ENCODE measurements at places on chromosomes 2 and 18. TPM values are rescaled to one million over a fixed set of nuclear protein-coding genes. Genes with fewer than 3 reads are reported as not detected.

SELENOI gene
- 24.7 TPM for total RNA-seq

CCDC74B gene
- total RNA-seq = 3.7 TPM

PPIL3 gene
- total RNA-seq = 42.1 TPM

UGT1A5 gene
- total RNA-seq = not detected

WDR75 gene
- 35.5 TPM for total RNA-seq

GRB14 gene
- 15.4 TPM for total RNA-seq

TMEM163 gene
- total RNA-seq = not detected

FAP gene
- total RNA-seq = 20.7 TPM

CENPA gene
- 21.3 TPM for total RNA-seq

TCF23 gene
- not detected for total RNA-seq

GAL3ST2 gene
- not detected for total RNA-seq

ARHGEF4 gene
- 34.5 TPM for total RNA-seq

CD8B2 gene
- total RNA-seq = not detected

GALNT13 gene
- not detected for total RNA-seq

TUBB8B gene
- total RNA-seq = not detected

CIB4 gene
- total RNA-seq = not detected

RBKS gene
- 3.1 TPM for total RNA-seq

AGAP1 gene
- 6.5 TPM for total RNA-seq

PSMD1 gene
- total RNA-seq = 108 TPM

SLC5A7 gene
- total RNA-seq = not detected

NTSR2 gene
- total RNA-seq = not detected

YWHAQ gene
- 292 TPM for total RNA-seq

SGPP2 gene
- total RNA-seq = 0.08 TPM

ERFE gene
- 1.1 TPM for total RNA-seq

SLC25A12 gene
- 12.5 TPM for total RNA-seq

Measured in hair follicular keratinocyte (primary cell).